ENCODE measurements at places on chromosomes 6 and 20.

GRCh38 chr6:8000188-8000596, 64.0 kb downstream of the BLOC1S5 start:
- DNase-seq = no peak

- peak; percentile 62 for DNase-seq
These were observed at the start of gene B3GAT2 for GRCh38 chr6:70956451-70957283. Gene B3GAT2, minus strand, starts transcription at chr6:70957060. Its CDS starts 631 bp downstream, at chr6:70956429.

DNA sequence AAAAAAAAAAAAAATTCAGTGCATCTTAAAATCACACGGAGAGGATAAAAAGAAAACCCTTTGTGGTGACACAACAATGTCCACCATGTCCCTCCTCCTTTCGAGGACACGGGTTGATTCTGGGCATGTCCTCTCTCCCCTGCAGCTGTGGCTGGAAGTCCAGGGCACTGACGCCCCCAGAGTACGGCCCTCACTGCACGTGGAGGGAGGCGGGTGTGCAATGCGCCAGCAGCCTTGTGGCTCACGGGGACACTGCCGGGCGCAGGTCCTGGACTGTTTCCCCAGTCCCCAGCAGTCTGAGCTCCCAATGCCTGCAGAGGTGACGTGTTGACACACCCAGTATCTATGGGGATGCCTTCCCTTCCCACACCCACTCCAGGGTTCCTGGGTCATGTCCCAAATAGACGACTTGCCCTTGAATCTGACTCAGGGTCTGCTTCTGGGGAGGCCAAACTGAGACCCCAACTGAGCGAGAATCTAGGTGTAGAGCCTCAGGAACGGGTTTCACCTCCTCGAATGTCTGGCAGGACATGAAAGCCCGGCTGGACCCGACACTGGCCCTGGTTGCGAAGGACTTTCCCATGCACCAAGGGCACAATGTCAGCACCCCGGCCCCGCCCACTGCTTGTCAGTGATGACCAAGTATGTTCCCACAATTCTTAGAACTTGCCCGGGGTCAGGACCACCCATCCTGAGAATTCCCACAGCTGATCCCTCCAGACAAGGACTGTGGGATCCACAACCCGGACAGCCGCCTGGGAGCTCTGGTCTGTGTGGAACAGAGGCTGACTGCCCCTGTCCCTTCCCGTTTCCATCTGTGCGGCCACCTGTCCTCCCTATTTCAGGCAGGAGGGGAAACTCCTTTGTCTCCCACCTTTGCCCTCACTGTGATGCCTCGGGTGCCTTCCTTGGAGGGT, 425.1 kb upstream of the SULF2 start:
- no peak for DNase-seq

GRCh38 chr6:95529762-95530161, 47.6 kb upstream of the MANEA start:
- DNase-seq = no peak

GRCh38 chr20:19701429-19701828, 56.6 kb upstream of the RIN2 start:
- DNase-seq = no peak

GRCh38 chr6:30714263-30714662, 2.8 kb downstream of the MDC1 start:
- DNase-seq = no peak

- no peak for DNase-seq
These were observed 167.2 kb downstream of the LINC00237 start for GRCh38 chr20:20939006-20939405.

DNA sequence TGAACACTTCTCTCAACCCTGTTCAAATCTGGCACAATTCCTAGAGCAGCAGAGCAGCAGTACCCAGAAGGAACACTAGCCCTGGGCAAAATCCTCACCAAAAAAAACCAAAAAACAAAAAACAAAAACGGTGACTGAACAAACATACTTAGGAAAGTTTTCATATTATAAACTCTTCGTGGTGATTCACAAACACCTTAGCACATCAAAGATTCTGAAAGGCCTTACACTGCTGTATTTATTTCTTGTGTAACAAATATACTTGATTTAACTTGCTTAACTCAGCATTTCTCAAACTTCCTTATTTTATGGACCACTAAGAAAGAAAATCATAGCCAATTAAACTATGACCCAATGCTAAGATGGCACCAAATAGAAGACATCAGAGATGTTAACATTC, 57.8 kb upstream of the RREB1 start:
- DNase-seq = no peak

DNA sequence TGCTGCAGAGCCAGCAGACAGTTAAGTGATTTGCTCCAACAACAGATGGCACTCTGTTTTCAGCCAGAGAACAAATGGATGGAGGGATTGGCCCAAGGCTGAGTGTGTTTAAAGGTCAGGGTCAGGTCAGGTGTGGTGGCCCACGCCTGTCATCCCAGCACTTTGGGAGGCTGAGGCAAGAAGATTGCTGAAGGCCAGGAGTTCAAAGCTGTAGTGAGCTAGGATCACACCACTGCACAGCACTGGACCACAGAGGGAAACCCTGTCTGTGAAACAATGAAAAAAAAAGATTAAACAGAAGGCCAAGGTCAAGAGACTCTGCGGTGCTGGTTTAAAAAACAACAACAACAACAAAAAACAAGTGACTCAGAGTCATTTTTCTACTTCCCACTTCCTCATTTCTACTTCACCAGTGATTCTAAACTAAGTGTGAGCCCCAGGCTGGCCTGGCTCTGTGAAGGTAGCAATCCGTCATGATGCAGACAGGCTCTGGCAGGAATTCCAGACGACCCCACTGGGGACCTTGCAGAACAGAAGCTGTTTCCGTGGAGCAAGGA, 42.5 kb upstream of the ARMC2 start:
- no peak for DNase-seq

GRCh38 chr20:58188527-58188926, 39.9 kb downstream of the ANKRD60 start:
- no peak for DNase-seq

GRCh38 chr6:22036275-22036674, 260.6 kb downstream of the PRL start:
- peak; percentile 71 for DNase-seq
